ENCODE measurements at places on chromosomes 7 and 10.

DNA sequence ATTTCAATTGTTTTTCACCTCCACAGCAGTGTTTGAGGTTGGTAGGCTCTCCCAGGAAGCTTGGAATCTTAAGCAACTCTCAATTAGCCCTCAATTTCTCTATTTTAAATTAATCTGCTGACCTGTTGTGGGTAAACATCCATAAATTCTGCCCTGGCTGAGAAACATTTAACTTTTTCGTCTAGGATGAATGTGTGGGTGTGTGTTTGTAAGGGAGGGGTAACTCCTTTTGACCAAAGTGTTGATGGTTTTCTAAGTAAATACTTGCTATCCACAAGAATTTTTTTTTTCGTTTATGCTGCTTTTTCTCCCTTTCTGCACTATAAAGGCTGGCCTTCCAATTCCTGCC is 973 bp downstream of the PPP3CB start:
- DNase-seq, result no peak

DNA sequence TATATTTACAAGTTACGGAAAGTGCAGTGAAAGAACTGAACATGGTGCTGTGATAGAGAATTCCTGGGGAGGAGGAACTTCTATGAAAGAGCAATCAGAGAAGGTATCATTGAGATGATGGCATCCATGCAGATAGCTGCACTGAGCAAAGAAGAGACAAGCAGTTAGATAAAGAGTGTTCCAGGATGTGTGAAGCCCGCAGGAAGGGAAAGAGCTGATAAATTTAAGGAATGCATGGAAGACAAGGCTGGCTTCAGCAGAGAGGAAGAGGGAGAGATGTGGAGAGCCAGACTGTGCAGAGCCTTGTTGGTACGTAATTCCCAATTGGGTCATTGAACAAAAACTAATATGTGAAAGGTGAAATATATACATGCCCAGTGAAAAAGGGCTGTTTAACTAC is 538.9 kb downstream of the INHBA start:
- DNase-seq, result no peak

DNA sequence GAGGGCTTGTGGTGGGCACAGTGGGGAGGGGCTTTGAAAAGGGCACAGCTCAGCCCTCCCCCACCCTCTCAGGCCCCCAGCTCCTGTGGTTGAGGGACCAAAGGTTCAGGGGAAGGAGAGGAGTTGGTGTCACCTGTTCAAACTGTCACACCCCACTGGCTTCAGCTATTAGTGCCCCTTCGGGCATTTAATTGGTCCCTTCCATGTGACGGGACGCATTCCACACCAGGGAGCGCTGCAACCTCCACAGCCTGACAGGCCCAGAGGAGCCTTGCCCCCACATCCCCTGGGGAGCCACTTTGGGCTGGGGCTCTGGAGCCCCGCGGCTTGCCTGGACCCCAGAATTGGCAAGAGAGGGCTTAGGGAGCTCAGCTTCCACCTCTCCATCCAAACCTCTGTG is 75.7 kb downstream of the C10orf105 start:
- DNase-seq, result no peak

DNA sequence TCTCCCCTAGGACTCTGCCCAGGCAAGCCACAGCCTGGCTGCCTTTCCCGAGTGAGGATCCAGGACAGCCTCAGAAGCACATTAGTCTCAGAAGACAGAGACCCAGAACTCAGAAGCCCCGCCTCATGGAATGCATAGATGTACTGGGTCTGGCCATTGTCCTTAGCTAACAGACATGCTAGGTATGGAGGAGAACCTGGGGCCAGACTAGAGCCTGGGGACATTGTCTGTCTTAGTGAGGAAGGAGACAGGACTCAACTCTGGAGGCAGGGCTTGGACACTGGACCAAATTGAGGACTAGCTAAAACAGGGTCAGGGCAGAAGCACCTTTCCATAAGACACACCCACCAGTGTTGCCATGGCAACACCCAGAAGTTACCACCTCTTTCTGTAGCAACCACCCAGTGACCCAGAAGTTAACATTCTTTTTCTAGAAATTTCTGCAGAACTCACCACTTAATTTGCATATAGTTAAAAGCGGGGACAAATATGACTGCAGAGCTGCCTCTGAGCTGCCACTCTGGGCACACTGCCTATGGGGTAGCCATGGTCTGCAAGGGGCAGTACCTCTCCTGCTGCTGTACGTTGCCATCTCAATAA is 27.5 kb downstream of the TLX1 start:
- no peak for DNase-seq

- DNase-seq, result no peak
Measured at GRCh38 chr7:1664711-1665548, 5.1 kb upstream of the ELFN1 start.

GRCh38 chr7:39565538-39565937 is 666 bp upstream of the YAE1 start:
- no peak for DNase-seq

DNA sequence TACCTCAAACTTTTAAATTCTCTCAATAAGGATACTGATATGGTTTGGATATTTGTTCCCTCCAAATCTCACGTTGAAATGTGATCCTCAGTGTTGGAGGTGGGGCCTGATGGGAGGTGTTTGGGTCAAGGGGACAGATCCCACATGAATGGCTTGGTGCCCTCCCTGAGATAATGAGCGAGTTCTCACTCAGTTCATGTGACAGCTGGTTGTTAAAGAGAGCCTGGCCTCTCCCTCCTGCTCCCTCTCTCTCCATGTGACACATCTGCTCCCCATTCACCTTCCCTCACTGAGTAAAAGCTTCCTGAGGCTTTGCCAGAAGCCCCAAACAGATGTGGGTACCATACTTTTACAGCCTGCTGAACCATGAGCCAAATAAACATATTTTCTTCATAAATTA is 19.2 kb downstream of the ABCB4 start:
- DNase-seq, result no peak
